ENCODE measurements at places on chromosomes 5 and 9.
A peak's percentile ranks its signal among the peaks of the same experiment; 100 is the strongest.

DNA sequence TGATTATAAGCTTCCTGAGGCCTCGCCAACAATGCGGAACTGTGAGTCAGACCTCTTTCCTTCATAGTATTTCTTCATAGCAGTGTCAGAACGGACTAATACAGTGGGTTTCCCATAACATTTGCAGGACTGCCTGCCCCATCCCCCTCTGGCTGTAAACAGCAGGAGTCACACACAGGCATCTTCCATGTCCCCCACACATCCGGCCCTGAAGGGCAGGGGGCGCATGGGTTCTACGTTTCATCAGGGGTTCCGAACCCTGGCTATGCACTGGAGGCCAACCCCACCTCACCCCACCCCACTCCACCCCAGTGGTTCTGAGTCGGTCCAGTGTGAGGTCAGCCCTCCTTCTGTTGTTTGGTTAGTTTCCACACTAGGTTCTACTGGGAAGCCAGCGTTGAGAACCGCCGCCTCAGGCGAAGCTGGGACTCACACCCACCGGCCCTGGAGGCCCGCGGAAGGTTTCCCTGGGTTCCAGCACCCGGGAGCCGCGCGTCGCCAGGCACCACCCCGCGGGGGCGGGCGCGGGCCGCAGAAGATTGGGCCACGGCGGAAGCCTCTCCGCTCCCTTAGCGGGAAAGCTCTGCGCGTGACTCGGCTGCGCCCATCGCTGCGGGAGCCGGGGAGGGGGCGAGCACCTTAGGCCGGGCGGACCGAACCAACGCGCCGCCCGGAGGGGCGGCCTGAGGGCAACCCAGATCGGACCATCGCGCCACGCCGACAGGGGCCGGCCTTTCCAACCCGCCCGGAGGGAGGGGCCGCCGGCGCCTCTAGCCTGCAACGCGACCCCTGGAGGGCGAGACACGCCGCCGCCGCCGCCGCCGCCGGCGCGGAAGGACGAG, at the start of gene RUSC2:
RUSC2 (plus strand) TSS at position 799 of the 842 bp plus-strand sequence. CDS start 56,411 bp downstream, outside the sequence.
- DNase-seq: peak; percentile 76

DNA sequence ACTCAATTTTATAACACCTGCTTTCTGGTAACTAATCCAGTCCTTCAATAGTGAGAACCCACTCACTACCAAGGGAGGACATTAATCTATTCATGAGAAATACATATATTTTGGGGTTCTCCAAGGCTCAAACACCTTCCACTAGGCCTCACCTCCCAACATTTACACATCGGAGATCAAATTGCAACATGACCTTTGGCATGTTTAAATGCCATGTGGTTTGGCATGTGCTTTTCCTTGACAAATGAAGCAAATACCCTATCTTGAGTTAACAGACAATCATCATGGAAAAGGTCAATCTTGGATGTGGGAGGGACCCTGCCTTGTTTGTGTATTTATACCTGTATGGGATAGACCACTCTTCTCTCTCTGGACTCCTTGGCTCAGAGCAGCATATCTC, 21.9 kb upstream of the SPINK14 start:
- DNase-seq: no peak

- DNase-seq: no peak
These were observed 21.5 kb downstream of the SARDH start for GRCh38 chr9:133716564-133717112.

DNA sequence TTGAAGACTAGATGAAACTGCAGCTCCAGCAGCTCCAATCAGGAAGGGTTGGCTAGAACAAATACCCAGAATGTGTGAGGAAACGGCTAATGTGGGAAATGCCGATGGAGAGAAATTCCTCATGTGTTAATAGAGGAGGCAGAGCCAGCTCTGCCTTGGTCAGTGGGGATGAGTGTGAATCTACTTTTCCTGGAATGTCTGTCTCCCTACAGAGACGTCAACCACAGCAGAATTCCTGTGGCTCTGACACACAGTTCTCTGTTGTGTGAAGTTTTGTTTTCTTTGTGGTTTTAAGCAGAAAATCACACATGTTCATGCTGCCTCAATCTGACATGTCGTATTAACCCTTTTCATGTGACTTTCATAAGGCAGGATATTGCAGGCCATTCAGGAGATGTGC, 476.6 kb upstream of the WWC1 start:
- no peak for DNase-seq

DNA sequence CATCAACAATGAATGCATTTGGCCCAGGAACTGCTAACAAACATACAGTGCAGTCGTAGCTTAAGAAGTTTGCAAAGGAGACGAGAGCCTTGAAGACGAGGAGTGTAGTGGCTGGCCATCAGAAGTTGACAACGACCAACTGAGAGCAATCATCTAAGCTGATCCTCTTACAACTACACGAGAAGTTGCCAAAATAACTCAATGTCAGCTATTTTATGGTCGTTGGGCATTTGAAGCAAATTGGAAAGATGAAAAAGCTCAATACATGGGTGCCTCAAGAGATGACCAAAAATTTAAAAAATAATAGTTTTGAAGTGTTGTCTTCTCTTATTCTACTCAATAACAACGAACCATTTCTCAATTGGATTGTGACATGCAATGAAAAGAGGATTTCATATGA, 757.7 kb upstream of the CHD1 start:
- DNase-seq: no peak

GRCh38 chr9:77495834-77496671, 152.1 kb downstream of the GNA14 start:
- no peak for DNase-seq

DNA sequence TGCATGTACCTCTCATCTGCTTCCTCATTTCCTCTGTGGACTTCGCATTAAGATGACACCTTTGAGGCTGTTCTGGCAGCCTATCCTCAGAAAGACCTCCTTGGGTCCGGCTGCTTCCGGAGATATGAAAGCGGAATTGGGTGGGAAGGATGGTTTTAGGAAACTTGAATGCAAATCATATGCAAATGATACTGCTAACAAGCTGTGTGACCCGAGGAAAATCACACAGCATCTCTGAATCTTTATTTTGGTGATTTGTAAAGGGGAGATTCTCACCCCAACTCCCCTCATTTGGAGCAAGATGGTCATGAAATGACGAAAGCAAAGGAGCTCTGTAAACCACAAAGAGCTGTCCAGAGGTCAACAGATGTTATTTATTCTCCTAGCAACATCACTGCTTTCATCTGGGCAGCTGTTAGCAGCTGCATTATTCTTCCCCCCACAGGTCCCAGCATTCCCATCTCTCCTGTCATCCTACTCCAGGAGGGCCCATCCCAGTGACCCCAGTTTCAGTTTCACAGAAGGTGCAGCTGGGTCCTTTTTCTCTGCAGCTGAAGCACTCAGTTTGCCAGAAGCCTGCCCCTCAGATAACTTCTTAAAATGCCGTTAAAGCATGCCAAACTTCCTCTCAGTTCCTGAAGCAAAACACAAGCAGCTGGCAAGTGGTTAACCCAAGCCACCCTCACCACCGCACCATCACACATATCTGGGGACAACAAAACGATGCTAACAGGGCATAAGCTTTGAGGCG, 269.5 kb downstream of the SEC61B start:
- DNase-seq: peak; percentile 8

DNA sequence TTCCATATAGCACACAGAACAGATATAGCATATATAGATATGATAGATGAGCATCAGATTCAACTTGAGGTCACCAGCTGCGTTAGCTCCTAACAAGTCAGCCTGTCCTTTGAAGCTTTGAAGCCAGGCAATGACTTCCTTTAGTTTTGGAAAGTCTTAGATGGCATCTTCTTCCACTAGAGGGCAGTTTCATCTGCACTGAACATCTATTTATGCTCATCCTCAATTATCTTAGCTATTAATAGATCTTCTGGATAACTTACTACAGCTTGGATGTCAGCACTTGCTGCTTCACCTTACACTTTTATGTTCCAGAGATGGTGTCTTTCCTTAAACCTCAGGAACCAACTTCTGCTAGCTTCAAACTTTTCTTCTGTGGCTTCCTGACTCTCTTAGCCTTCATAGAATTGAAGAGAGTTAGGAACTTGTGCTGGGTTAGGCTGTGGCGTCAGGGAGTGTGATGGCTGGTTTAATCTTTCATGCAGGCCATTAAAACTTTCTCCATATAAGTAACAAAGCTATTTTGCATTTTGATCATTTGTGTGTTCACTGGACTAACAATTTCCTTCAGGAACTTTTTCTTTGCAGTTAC, 1401.4 kb downstream of the EFNA5 start:
- DNase-seq: peak; percentile 53

DNA sequence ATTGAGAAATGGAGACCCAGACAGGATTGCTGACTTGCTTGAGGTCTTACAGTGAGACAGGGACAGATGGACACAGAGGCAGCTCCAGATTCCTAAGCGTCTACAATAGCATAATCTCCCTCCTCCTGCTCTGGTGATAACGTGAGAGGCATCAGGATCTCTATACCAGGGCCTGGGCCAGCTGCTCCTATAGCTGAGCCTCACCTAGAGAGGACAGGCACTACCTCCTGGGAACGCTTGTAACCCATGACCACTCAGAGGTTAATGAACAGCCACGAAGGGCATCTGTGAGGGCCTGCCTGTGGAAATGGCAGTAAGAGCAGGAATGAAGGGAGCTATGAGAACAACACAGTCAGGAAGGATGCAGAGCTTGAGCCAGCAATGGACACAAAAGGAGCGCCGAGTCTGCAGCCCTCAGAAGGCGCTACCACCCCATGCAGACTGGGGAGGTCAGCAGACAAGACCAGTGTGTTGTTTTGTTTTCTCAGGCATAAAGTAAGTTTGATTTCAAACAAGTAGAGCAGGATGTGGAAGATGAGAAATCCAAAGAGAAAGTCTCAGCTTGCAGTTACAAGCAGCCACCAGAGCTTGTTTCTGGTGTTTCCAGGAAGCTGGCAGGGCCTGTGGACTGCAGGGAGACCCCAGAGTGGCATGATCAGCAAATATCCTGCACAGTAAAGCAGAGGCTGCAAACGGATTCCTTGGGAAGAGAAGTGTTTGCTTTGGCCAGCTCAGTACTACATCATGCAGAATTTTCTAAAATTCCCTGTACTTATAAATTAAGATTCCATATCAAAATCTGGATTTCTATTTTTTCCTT, 17.4 kb downstream of the ANKS6 start:
- DNase-seq: no peak

GRCh38 chr5:174608631-174609097, 115.7 kb upstream of the MSX2 start:
- no peak for DNase-seq

- no peak for DNase-seq
These were observed 169.2 kb downstream of the C9orf50 start for GRCh38 chr9:129451669-129452068.

DNA sequence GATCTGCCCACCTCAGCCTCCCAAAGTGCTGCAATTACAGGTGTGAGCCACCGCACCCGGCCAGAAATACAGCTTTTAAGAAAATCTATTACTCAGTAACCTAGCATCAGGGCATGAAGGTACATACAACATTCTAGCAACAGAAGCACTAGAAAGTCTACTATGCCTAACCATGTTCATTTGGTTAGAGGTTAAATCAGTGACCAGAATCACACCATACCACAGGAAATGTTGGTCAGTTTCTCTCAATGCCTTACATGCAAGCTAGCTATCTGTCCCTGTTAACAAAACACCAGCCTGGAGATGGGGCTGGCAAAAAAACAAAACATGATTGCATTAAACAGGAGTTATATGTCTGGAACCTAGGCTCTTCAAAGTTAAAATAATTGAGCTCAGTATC, 104.1 kb downstream of the STRBP start:
- no peak for DNase-seq

- no peak for DNase-seq
These were observed 61.8 kb upstream of the PTPRD start for GRCh38 chr9:10674586-10674985.

GRCh38 chr5:20347334-20347733, 359.3 kb upstream of the CDH18 start:
- peak; percentile 59 for DNase-seq

- DNase-seq: no peak
These were observed 10.7 kb upstream of the TSC1 start for GRCh38 chr9:132955123-132955522.

DNA sequence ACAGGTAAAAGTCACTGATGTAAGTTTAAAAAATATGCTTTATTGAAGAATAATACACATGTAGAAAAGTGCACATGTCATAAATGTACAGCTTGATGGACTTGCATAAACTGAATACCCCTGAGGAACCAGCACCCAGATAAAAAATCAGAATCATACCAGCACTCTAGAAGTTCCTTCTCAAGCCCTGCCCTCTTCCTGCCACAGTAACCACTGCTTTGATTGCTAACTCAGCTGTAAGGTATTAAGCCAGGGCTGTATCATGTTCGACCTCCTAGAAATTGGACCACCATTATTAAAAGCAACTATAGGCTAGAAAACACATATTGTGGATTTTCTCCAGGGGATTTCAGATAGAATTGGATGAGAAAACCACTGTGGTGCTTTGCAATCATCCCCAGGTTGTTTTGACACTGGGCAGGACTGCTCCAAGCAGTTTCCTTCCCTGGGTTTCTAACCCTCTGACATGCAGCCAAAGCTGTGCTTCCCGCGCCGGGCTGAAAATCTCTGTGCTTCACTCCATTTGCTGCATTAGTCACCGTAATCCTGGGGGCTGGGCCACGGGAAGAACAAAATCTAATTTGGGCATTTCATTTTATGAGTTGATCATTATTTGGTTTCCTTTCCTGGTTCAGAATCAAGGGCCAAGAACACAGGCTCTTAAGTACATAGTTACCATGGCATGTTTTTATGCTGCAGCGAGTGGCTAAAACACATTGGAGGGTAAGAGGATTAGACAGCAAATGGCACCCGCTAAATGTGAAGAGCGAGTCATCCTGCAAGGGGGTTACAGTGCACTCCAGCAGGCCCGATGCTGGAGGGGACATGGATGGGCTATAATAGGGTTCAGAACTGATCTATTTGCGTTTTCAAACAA, 139.4 kb upstream of the IL12B start:
- no peak for DNase-seq

DNA sequence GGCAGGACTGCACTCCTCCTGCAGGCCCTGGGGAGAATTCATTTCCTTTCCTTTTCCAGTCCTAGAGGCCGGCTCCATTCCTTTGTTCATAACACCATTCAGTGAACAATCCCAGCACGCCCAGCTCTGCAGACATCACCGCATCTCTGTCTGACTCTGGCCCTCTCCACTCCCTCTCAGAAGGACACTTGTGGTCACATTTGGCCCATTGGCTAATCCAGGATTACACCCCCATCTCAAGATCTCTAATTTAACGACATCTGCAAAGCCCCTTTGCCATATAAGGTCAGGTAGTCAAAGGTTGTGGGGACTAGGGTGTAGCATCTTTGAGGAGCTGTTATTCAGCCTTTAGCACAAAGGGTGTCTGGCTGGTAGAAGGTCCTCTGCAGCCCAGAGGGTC, 185.0 kb upstream of the DAP start:
- DNase-seq: no peak
